Progenitor cell of endocrine pancreas (in vitro differentiated cells): ENCODE measurements at places on chromosomes 3 and 15. TPM values are rescaled to one million over a fixed set of nuclear protein-coding genes. Genes with fewer than 3 reads are reported as not detected.

GRCh38 chr3:45993421-45994027 is 2.1 kb downstream of the FYCO1 start:
- H3K4me1 ChIP-seq: peaks cover 6% of the 10 kb centered on the region
- peaks cover 11% of the 10 kb centered on the region for H3K27me3 ChIP-seq
- DNase-seq: no peak
- H3K4me3 ChIP-seq: peak overlapping the region; percentile 38

GRCh38 chr3:147422196-147422595 is 13.0 kb downstream of the ZIC1 start:
- H3K4me1 ChIP-seq: peaks cover 8% of the 10 kb centered on the region
- H3K27me3 ChIP-seq: peaks cover 92% of the 10 kb centered on the region
- DNase-seq: no peak

- H3K27me3 ChIP-seq: peaks cover 17% of the 10 kb centered on the region
- no peak for DNase-seq
- H3K4me3 ChIP-seq: no peak overlapping the region
- no peak overlapping the region for H3K27ac ChIP-seq
These were observed 30.3 kb upstream of the SEC13 start for GRCh38 chr3:10351013-10351735.

GRCh38 chr15:79311901-79312553 is 1.1 kb downstream of the TMED3 start:
- no peak for DNase-seq
- peaks cover 34% of the 10 kb centered on the region for H3K27me3 ChIP-seq

GRCh38 chr3:31968369-31968926 is 12.6 kb downstream of the OSBPL10 start:
- peaks cover 34% of the 10 kb centered on the region for H3K4me1 ChIP-seq
- DNase-seq: no peak
- H3K27ac ChIP-seq: peak overlapping the region; percentile 92
- H3K27me3 ChIP-seq: no peaks in the 10 kb centered on the region

- peak within 1 kb of the TSS; percentile 98 for H3K27ac ChIP-seq
- H3K4me1 ChIP-seq: peaks cover 16% of the 10 kb centered on the region
- peaks cover 17% of the 10 kb centered on the region for H3K36me3 ChIP-seq
- peak within 1 kb of the TSS; percentile 100 for H3K4me3 ChIP-seq
- no peaks in the 10 kb centered on the region for H3K27me3 ChIP-seq
These were observed at the start of gene SERINC4 for GRCh38 chr15:43799945-43800285. SERINC4 (minus strand) TSS chr15:43800220; CDS start chr15:43799986, 234 bp downstream.

GRCh38 chr15:76566276-76566675 is 229.7 kb downstream of the ISL2 start:
- no peak overlapping the region for H3K27ac ChIP-seq
- DNase-seq: no peak
- H3K36me3 ChIP-seq: peaks cover 21% of the 10 kb centered on the region
- H3K27me3 ChIP-seq: no peaks in the 10 kb centered on the region

DNA sequence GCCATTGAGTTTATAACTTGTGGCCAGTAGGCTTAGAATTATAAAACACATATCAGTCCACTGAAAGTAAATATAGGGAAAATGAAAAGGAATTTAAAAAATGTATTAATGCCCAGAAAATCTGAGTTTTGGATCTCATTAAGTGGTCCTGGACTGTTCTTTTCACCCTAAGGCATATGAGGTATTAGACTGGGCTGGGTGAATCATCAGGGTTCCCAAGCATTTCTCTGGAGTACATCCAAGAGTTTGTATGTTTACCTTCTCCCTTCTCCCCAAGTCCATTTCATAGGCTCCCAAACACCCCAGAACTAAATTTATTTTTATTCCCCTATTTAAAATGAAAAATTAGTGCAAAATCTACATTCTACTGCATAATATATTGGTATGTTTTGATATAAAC is 31.9 kb upstream of the SPTSSB start:
- H3K27me3 ChIP-seq: no peaks in the 10 kb centered on the region
- H3K4me3 ChIP-seq: no peak overlapping the region
- no peak for DNase-seq
- no peak overlapping the region for H3K27ac ChIP-seq

DNA sequence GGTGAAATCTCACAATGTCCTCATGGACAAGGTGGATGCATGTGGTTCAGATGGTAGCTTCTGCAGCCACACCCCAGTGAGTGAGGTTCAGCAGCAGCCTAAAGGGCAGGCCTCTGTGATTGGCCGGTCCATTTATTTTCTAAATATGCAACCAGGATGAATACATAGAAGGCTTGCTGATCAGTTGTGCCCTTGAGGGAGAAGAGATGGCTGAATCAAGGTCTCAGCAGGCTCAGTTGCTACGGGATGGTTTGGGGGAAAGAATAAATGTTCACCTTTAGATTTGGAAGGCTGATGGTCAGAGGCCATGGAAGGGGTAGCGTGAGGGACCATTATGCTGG is 53.7 kb upstream of the FGD5 start:
- no peaks in the 10 kb centered on the region for H3K36me3 ChIP-seq
- H3K4me3 ChIP-seq: no peak overlapping the region
- peaks cover 16% of the 10 kb centered on the region for H3K27me3 ChIP-seq

PRR23A gene
- total RNA-seq: not detected in 2 replicates
